Left renal pelvis (tissue), 4 donors: ENCODE measurements at places on chromosomes 5 and 9. TPM values are rescaled to one million over a fixed set of nuclear protein-coding genes. Genes with fewer than 3 reads are reported as not detected.

DNA sequence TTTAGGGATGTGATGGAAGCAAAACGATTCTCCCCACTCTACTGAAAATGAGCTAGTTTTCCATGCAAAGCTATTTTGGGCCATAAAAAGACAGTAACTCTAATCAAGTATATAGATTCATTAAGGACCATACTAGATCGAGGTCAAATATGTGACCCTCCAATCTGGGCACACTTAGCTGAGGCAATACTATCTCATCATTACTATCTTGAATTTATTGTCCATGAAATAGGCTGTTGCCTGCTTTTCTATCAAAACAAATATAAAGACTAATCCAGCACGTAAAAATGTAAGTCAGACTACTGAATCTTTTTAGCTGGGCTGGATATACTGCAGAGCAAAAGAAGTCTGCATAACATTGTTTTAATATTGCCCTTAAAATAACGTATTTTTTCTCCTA, 943.1 kb downstream of the NR2F1-AS1 start:
- no peak for DNase-seq

DNA sequence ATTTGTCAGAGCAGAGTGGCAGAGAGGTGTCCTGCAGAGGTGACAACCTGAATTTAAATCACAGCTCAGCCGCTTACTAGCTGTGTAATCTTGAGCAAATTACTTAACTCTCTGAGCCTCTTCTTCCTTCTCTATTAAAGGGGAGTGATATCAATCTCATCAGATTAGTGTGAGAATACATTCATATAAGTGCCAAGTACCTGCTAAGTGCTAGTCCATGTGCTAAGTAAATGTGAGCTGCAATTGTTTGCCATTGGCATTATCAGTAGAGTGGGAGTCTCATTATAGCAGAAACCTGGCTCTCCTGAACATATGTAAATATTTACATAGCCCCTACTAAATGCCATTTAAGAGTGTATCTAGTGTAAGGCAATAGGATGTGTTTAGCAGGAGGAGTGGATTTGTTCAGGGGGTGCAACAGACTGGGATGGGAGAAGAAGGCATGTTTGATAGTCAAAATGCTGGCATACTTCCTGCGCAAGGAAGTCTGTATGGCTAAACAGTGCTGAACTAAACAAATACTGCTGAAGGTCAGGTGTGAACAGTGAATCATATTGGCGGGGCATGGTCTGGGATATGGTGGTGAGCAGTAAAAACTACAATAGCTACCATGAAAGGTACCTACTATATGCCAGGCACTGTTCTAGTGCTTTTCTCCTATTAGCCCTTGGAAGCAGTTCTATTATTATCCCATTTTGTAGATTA, 74.5 kb downstream of the F2RL2 start:
- DNase-seq = no peak

- no peak for DNase-seq
These were observed 65.3 kb downstream of the MARCHF3 start for GRCh38 chr5:126965061-126965475.

- DNase-seq = no peak
These were observed 2.9 kb upstream of the PTGER4 start for GRCh38 chr5:40676613-40677343.

DNA sequence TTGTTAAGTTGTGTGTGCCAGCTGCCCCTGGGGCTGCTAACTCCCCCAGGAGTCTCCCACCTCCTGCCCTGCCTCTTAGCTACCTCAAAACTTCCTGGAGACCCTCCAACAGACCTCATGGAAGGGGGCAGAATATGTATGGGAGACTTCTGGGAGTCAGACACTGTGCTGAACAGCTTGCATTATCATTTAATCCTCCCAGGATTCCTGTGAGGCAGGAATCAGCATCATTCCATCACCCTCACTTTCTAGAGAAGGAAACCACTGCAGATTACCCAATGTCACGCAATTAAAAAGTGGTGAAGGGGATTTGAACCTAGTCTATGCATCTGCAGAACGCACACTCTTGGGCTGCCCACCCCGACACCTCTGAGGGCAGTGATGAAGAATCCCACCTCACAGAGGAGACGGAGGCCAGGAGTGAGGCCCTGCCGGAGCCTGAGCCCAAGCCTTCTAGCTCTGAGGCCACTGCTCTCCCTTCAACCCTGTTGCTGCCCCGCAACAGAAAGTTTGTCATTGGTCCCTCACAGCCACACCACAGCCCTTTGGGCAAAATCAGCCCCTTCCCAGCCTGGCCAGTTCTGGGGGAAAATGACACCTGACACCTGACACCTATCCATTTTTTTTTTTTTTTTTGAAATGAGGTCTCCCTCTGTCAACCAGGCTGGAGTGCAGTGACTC, 30.3 kb upstream of the IL17B start:
- no peak for DNase-seq

- no peak for DNase-seq
These were observed 9.5 kb upstream of the UGCG start for GRCh38 chr9:111886983-111887718.

DNA sequence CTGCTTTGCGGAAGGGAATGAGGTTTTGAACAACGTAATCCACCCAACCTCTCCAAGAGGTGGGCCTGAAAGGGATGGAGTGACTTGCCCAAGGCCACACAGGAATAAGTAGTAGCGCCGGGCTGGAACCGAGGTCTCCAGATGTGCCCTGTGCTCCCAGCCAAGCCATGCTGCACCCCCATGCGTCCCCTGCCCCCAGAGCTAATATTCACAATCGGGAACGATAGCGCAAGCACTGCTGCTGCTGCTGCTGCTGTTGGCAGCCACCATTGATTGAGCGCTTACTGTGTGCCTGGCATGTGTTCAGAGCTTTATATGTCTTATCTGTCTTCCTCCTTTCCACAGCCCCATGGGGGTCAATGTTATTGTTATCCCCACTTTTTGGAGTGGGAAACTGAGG, 43.9 kb downstream of the AMBP start:
- DNase-seq = no peak

DNA sequence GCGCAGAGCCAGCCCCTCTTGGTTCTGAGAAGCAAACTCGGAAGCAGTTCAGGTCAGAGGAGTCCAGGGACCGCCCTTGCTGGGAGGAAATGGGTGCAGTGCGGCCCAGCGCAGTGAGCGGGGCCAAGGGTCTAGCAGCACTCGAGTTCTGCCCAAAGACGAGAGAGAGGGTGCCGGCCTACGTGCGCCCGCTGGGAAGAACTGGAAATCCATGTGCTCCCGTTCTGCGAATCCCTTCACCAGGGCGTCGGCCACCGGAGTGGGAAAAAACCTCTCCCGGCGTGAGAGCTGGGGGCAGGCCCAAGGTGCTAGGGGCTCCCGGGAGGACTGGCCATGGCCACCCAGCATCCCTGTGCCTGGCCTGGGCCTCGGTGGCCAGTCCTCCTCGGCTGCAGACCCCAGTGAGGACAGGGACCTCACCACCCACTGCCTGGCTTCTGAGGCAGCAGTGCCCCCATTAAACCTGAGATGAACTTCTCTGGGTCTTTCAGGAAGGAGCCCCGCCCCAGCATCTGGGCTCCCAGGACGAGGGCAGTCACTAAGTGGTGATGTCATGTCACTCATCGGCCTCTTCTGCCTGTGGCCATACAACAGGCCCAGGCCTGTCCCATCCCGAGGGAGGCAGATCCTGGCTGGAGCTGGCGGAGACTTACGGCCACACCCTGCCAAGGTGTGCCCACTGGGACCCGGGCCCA, 10.6 kb downstream of the TMEM250 start:
- DNase-seq = no peak

- DNase-seq = peak; percentile 65
These were observed 7.3 kb upstream of the GRHPR start for GRCh38 chr9:37415011-37415719.

GRCh38 chr9:114117614-114117995, 18.5 kb upstream of the KIF12 start:
- DNase-seq = no peak

DNA sequence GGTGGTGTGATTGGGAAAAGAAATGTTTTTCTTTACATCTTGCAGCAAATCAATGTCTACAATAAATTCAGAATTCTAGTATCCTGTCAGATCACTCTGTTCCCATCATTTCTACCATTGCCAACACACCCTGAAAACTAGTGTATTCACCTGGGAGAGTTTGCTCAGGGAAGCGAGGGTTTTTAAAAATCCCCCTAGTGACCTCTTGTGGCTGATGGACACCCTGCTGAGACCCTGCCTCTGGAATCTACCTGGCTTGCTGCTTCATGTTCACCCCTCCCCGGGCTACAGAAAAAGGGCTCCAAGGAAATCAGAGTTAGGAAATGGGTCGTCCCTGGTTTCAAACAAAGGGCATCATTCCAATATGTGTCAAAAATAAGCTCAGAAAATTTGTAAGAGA, 21.4 kb upstream of the ALDOB start:
- no peak for DNase-seq

DNA sequence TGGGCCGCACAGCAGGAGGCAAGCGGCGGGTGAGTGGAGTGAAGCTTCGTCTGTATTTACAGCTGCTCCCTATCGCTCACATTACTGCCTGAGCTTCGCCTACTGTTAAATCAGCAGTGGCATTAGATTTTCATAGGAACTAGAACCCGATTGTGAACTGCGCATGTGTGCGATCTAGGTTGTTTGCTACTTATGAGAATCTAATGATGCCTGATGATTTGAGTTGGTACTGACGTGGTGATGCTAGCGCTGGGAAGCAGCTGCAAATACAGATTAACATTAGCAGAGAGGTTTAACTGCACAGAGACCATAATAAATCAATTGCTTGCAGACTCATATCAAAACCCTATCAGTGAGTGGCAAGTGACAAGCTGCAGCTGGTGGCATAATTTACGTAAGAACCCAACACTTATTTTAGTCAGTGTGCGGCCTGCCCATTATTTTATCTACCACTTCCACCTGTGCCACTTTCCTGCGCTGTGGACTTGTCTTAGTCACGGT, 133.4 kb upstream of the CDH9 start:
- no peak for DNase-seq

GRCh38 chr5:132464156-132464939, 26.2 kb downstream of the IRF1 start:
- no peak for DNase-seq

DNA sequence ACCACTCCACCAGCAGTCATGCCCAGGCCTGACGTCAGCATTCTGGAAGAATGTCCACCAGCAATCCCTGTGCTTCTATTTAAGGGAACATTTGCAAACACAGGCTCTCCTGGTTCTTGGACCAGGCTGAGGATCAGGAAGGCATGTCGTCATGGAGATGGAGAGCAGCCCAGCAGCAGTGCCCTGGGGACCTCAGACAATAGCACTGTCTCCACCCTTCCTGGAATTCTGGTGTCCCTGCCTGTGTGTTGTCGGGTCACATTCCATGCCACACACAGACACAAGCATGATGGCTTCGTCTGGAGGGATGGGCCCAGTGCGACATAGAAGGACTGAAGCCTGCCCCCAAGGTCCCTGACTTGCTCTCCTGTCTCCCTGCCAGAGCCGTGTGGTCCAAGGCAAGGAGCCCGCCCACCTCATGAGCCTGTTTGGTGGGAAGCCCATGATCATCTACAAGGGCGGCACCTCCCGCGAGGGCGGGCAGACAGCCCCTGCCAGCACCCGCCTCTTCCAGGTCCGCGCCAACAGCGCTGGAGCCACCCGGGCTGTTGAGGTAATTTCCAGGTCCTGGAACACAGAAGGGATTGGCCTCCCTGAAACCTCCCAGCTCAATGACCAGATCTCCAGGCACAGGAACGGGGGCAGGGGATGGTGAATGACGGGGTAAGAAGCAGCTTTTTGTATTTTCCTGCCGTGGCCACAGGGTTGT, 43.8 kb downstream of the STOM start:
- DNase-seq = no peak

DNA sequence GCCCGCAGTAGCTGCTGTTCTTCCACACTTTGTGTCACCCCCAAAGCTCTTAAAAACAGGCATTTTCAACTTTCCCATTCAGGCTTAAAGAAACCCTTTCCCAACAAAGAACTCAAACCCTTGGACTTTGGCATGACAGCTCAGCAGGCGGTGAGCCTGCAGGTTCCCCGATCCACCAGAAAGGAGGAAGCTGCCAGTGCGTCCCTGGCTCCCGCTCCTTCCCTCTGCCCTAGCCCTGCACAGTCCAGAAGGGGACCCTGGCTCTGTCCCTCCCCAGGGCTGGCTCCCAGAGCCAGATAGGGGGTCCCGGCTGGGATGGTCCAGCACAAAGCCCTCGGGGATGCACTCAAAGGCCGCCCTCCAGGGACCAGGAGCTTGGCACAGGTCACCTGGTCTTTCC, 9.6 kb downstream of the SLC9A3 start:
- DNase-seq = no peak

GRCh38 chr5:16975950-16976624, 40.0 kb upstream of the MYO10 start:
- DNase-seq = no peak

DNA sequence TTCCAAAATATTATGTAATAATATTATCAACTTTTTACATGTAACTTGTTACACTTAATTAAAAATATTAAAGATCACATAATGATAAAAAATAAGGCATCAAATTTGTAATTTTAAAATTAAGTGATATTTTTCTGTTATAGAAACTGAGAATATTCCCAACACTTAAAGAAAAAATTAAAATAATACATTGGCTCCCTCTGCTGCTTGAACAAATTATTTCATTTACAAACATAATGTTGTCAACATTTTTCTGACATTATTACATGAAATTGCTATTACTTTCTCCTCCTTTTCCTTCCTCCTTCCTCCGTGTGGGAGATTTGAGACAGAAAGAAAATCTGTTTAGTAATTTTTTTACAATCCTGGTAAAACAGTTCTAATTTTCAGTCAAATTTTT, 42.3 kb downstream of the RNF180 start:
- DNase-seq = no peak

- no peak for DNase-seq
These were observed 51.1 kb downstream of the CCDC192 start for GRCh38 chr5:127754259-127754658.

- no peak for DNase-seq
These were observed 135.5 kb downstream of the PRR16 start for GRCh38 chr5:120599576-120599975.

GRCh38 chr5:145223582-145223981, 611.6 kb downstream of the PRELID2 start:
- no peak for DNase-seq

MSX2 gene
- polyA plus RNA-seq = 1.2 TPM

PTCD2 gene
- polyA plus RNA-seq = 11.7 TPM

IL5 gene
- not detected for polyA plus RNA-seq

COL5A1 gene
- polyA plus RNA-seq = 111 TPM

THBS4 gene
- polyA plus RNA-seq = 14.5 TPM

PCDHB7 gene
- 5.2 TPM for polyA plus RNA-seq

PLAC8L1 gene
- 2.6 TPM for polyA plus RNA-seq

PNPLA7 gene
- 3.8 TPM for polyA plus RNA-seq

BHMT2 gene
- polyA plus RNA-seq = 20.0 TPM
